Left ventricle myocardium inferior (tissue), 1 donor: ENCODE measurements at places on chromosomes 13 and 19.
A peak's percentile ranks its signal among the peaks of the same experiment; 100 is the strongest.

DNA sequence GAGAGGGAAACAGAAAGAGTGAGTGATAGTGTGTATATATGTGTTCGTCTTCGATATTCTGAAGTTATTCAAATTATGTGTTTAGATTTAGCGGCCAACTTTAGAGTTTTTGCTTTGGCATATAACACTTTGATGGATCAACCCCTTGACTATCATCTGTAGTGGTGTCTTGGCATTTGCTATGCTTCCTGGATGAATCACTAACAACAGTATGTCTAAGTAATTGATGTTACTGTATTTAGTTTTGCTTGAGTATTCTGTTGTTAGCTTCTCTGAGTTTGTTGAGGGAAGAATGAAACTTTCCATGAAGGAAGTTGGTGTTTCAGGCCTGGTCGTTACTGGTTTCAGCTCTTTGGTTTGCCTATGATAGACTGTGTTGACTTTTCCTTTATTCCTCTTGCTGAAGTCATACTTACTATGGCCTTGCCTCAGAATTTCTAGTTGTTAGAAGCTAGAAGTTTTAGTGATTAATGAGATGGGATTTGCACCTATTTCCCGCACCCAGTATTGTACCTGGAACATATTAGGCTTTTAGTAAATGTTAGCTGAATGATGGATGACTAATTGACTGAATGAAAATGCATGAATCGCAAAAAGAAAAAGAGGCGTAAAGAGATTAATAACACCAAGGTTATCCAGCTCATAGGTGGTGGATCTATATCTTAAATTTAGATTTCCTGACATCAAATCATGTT lies 20.7 kb downstream of the NDFIP2 start:
- no peak for DNase-seq
- H3K27ac ChIP-seq: no peak overlapping the region
- no peak overlapping the region for H3K4me3 ChIP-seq
- H3K27me3 ChIP-seq: no peaks in the 10 kb centered on the region

- H3K36me3 ChIP-seq: no peaks in the 10 kb centered on the region
- H3K4me3 ChIP-seq: no peak overlapping the region
- H3K27me3 ChIP-seq: peaks cover 19% of the 10 kb centered on the region
Observed at GRCh38 chr13:108595436-108596274, 33.8 kb upstream of the MYO16 start.

DNA sequence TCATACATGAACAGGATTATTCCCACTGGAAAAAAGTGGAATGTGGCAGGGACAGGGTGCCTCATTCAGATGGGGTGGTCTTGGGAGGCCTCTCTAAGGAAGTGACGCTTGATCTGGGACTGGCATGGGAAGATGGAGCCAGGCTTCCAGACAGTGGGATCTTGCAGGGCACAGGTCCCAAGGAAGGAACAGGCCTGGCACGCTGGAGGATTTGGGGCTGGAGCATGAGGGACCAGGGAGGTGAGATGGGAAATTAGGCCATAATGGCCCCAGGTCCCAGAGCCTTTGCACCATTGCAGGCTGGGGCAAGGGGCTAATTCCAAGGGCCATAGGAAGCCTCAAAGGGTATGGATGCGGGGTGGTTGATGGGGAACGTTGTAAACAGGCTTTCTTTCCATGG lies 9.2 kb downstream of the ZNF536 start:
- H3K27ac ChIP-seq: no peak overlapping the region
- no peaks in the 10 kb centered on the region for H3K4me1 ChIP-seq
- DNase-seq: no peak
- H3K4me3 ChIP-seq: no peak overlapping the region

GRCh38 chr19:771332-771785 lies 20.4 kb downstream of the MISP start:
- DNase-seq: no peak
- H3K4me1 ChIP-seq: peaks cover 10% of the 10 kb centered on the region
- H3K27me3 ChIP-seq: peaks cover 18% of the 10 kb centered on the region
- H3K36me3 ChIP-seq: no peaks in the 10 kb centered on the region

- H3K27ac ChIP-seq: peak overlapping the region; percentile 83
- peak overlapping the region; percentile 57 for H3K4me3 ChIP-seq
- peaks cover 42% of the 10 kb centered on the region for H3K4me1 ChIP-seq
- no peaks in the 10 kb centered on the region for H3K36me3 ChIP-seq
Observed at GRCh38 chr13:109869312-109870237, 83.2 kb upstream of the IRS2 start.

DNA sequence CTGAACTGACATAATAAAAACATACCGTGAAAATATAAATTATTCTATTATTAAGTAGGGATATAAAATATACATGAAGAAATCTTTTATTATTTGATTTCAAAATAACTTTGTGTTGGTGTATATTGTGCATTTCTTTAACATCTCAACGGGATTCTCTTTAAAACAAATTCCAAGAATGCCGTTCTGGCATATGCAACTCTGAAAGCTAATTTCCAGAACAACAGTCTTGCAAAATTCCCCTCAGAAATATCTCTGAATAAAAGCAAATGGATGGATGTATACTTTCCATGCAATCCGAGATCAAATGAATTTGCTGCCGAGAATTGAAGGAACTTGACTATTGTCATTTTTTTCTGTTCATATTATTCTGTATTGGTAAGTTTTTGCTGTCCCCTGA lies 1579.8 kb downstream of the PCDH9 start:
- no peak overlapping the region for H3K27ac ChIP-seq
- no peaks in the 10 kb centered on the region for H3K27me3 ChIP-seq
- no peak overlapping the region for H3K4me3 ChIP-seq
- H3K4me1 ChIP-seq: no peaks in the 10 kb centered on the region

DNA sequence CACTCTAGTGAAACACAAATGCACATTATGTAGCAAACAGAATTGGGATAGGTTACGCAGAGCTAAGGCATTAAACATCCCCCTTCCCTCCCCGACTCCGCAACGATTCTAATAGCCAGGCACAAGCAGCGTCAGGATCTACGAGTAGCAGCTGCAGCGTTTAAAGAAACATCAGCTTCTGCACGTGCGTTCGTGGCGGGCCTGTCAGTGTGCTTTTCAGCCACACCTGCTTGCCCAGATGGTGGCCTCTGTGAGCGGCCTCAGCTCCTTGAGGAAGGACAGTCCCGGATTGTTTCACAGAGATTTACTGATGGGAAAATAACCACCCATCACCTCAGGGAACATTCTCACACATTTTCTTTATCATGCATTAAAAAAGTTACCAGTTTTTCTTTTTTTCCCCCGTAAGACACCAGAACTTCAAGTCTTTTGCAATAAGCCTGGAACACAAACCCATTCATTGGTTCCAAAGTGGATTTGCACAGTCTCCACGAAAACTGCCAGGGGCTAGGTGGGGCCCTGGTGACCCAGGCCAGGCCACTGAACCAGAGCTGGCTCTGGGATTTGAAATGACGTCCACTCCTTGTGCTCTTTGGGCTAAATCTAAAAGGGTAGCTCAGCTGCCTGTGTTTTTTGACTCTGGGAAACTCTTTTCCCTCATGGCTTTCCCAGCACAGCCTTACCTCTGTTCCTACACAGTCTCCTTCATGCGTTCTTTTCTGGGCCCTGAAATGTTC lies 325.5 kb downstream of the KCNRG start:
- peak overlapping the region; percentile 16 for H3K27ac ChIP-seq
- DNase-seq: no peak
- H3K36me3 ChIP-seq: no peaks in the 10 kb centered on the region
- H3K4me3 ChIP-seq: no peak overlapping the region
- no peaks in the 10 kb centered on the region for H3K4me1 ChIP-seq

- DNase-seq: no peak
- no peak overlapping the region for H3K4me3 ChIP-seq
- H3K36me3 ChIP-seq: no peaks in the 10 kb centered on the region
- H3K27ac ChIP-seq: no peak overlapping the region
Observed at GRCh38 chr19:2468596-2468995, 7.3 kb upstream of the GADD45B start.

DNA sequence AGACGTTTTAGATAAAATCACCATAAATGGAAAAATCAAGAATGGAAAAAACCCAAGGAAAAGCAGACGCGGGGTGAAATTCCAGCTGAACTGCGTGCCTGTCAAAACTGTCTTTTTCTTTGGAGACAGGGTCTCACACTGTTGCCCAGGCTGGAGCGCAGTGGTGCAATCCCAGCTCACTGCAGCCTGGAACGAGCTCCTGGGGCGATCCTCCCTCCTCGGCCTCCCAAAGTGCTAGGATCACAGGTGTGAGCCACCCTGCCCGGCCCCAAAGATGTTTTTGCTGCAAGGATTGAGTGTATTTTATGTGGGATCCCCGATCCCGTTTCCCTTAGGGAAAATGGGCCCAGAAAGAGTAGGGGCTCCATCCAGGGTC lies 875 bp upstream of the PEAK3 start:
- DNase-seq: no peak
- H3K36me3 ChIP-seq: no peaks in the 10 kb centered on the region
- peak overlapping the region; percentile 64 for H3K4me3 ChIP-seq
- peaks cover 44% of the 10 kb centered on the region for H3K27me3 ChIP-seq

DNA sequence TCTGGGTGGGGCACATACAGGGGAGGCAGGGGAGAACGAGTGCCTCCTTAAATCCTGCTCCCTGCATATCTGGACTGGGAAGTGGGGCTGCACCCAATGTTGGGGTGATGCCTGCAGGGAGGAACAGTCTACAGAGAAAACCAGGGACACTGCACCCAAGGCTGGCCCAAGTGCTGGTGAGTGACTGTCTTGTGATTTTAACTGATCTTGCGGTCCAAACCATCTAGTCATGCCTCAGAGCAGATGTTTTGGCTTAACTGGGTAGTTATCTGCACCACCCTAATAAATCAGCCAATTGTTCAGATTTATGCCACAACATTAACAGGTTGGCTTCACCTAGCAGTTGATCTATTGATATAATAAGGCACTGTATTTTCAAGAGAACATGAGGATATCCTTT lies 219.2 kb upstream of the IRS2 start:
- H3K36me3 ChIP-seq: no peaks in the 10 kb centered on the region
- no peak overlapping the region for H3K27ac ChIP-seq
- H3K4me3 ChIP-seq: no peak overlapping the region
- no peak for DNase-seq

DNA sequence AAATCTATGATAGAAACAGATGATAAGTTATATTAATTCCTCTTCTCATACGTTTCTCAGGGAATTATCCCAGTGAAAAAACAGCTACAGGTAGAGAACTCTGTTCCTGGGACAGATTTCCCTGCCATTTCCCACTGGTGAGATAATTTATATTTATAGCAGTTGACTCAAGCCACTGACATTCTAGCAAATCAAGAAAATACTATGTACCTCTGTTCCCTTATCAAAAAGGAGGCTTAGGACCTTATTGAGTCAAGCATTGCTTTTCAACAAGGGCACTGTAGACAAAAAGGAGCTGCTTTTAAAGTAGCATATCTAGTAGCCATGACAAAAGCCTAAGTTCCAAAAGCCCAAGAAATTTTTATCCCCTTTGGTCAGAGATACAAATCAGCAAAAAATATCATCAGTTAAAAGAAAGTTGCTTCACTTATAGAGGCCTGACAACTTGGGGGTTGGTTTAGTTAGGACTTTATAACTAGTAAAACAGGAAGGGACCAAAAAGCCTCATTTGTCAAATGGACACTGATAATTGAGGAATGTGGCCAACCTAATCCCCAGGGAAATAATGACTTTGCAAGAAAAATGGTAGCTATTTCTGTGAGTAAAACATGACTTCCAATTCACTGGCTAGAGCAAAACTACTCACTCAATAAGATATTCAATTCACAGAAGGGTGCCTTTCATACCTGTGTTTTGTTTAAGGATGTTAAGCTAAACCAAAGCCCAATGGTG lies 652.5 kb downstream of the SLITRK1 start:
- no peaks in the 10 kb centered on the region for H3K4me1 ChIP-seq
- no peak overlapping the region for H3K4me3 ChIP-seq
- H3K36me3 ChIP-seq: no peaks in the 10 kb centered on the region
- H3K27me3 ChIP-seq: no peaks in the 10 kb centered on the region
- H3K27ac ChIP-seq: no peak overlapping the region
- no peak for DNase-seq

DNA sequence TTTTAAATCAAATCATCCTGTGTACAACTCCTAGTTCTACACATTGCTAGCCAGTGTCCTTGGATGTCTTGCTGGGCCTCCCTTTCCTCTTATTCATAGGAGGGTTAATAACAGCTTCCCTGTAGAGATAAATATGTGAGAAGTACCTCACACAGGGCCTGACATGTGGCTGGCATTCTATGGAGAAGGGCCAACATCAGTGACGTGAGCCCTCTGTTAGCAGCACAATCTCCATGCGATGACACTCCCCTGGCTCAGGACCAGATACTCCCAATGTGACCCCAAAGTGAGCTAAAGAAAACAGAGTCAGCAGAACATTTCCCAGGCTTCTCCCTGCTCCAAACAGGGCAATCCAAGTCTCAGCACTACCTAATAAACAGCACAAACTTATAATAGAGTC lies 818.4 kb downstream of the DIAPH3 start:
- H3K4me1 ChIP-seq: peaks cover 77% of the 10 kb centered on the region
- H3K27ac ChIP-seq: peak overlapping the region; percentile 67
- no peaks in the 10 kb centered on the region for H3K27me3 ChIP-seq
- no peaks in the 10 kb centered on the region for H3K36me3 ChIP-seq
- H3K4me3 ChIP-seq: no peak overlapping the region

DNA sequence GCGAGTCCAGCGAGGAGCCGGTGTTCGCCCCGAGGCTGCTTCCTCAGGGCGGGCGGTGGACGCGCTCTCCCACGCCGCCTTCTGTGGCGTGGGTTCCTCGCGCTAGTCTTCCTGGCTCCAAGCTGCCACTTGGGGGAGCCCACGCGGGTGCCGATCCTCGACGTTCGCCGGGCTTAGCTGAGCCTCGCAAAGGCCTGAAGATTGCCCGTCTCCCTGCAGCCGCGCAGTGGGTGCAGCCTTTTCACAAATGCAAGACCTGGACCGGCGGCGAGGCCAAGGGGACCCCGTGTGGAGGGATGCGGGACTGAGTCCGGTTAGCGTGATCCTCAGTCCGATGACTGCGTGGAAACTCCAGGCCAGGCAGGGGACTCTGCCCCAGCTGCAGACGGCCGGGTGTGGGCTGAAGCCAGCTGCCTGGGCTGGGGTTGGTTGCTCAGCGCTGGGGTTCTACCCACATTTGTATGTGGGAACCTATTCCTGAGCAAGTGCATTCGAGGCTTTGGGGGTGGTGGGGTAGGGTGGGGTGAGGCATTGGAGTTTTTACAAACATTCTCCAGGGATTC lies 16.6 kb upstream of the LRP3 start:
- H3K27me3 ChIP-seq: no peaks in the 10 kb centered on the region
- no peak for DNase-seq
- H3K27ac ChIP-seq: peak overlapping the region; percentile 97
- H3K4me1 ChIP-seq: peaks cover 47% of the 10 kb centered on the region

GRCh38 chr13:27151798-27152599 lies 19.6 kb downstream of the USP12 start:
- H3K4me1 ChIP-seq: peaks cover 15% of the 10 kb centered on the region
- no peak overlapping the region for H3K27ac ChIP-seq
- H3K27me3 ChIP-seq: no peaks in the 10 kb centered on the region
- no peak overlapping the region for H3K4me3 ChIP-seq

- H3K27me3 ChIP-seq: no peaks in the 10 kb centered on the region
- H3K4me1 ChIP-seq: peaks cover 87% of the 10 kb centered on the region
- DNase-seq: peak; percentile 87
- H3K27ac ChIP-seq: peak overlapping the region; percentile 100
- peak overlapping the region; percentile 90 for H3K4me3 ChIP-seq
Observed at GRCh38 chr19:1244693-1245451, 3.3 kb downstream of the ATP5F1D start.
